Fibroblast of the aortic adventitia (primary cell): ENCODE measurements at places on chromosomes 16 and 17. TPM values are rescaled to one million over a fixed set of nuclear protein-coding genes. Genes with fewer than 3 reads are reported as not detected.

The SLC6A2 gene
- not detected in 2 replicates for total RNA-seq

The ARHGAP23 gene
- total RNA-seq: 36.6 and 38.3 TPM in 2 replicates

The ZNF785 gene
- 8.1 and 8.3 TPM in 2 replicates for total RNA-seq

The PLD6 gene
- 3.1 and 4.3 TPM in 2 replicates for total RNA-seq

The LRRC36 gene
- total RNA-seq: not detected in 2 replicates

The MFAP4 gene
- total RNA-seq: 20.2 and 89.6 TPM in 2 replicates
